ENCODE measurements at places on chromosomes 16 and 17. TPM values are rescaled to one million over a fixed set of nuclear protein-coding genes. Genes with fewer than 3 reads are reported as not detected.

VTN gene
- not detected for total RNA-seq

HOXB13 gene
- total RNA-seq, result not detected

DNA sequence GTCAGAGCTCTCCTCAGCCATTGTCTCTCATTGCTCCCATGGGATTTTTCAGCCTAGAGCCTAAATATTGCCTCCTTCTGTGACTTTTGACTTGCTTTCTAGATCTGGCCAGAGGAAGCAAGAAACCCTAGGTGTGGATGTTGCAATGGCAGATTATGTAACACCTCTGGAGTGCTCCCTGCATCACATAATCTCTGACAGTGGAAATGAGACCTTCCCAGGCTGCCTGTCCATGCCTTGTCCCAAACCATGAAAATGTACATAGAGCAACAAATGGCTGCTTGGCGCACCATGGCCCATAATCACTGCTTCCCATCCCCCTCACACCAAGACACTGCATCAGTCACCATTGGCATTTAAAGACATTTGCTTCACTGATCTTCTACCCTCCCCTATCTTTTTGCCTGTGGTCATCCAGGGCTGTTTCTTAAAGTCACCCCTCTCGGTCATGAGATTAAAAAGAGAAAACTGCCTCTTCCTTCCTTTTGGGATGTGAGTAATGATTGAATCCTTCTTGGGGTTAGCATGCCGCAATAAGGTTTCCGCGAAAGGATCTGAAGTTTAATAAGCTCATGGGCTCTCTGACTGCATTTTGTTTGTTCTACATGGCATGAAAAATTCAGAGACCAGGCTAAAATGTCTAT, 34.2 kb upstream of the CCL2 start:
- peaks cover 29% of the 10 kb centered on the region for H3K27me3 ChIP-seq
- no peak overlapping the region for H3K4me3 ChIP-seq
- DNase-seq, result no peak

DNA sequence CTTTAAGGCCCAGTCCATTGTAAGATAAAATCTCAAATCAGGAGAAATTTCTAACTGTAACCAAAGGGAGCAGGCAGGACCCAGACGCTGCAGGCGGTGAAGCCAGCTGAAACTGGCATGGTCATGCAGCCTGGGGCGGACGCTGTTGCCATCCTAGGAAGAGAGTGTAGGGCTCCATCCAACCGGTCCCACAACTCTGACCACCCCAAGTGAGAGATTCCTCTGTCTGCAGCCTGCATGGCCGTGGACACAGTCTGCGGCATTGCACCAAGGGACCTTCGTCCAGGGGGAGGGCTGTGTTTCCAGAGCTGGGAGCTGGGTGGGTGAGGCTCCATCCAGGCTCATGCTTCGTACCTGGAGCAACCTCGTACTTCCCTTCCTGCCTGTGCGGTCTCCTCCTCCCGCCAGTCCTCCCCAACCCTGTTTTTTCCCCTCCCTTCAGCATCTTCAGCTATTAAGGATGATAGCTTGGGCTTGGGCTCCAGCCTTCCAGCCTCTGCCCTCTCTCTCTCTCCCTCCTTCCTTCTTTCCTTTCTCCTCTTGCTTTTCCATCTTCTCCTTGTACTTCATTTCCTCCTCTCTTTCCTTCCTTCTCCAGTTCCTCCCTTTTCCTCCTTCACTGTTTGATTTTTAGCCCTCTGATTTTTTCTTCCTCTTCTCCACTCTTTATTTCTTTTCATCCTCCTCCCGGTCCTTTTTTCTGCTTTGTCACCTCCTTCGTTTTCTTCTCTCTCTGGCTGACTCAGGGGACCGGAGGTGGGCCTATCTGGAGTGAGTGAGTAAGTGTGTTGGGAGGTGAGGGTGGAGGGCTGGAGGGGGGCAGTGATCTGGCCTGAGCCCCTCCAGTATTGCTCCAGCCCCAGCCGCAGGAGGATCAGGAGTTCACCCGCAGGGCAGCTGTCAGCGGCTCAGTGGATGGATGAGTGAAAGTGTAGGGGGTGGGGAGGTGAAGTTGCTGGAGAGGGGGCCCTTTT, 17.0 kb upstream of the LHX1 start:
- H3K4me3 ChIP-seq, result peak overlapping the region; percentile 4
- peaks cover 21% of the 10 kb centered on the region for H3K4me1 ChIP-seq
- peaks cover 23% of the 10 kb centered on the region for H3K27me3 ChIP-seq
- H3K36me3 ChIP-seq, result no peaks in the 10 kb centered on the region
- H3K27ac ChIP-seq, result peak overlapping the region; percentile 80

Measured in activated CD8-positive, alpha-beta T cell treated with anti-CD3 and anti-CD28 coated beads for 36 hours (primary cell).